ENCODE measurements at places on chromosomes 2 and 18.
A peak's percentile ranks its signal among the peaks of the same experiment; 100 is the strongest.

DNA sequence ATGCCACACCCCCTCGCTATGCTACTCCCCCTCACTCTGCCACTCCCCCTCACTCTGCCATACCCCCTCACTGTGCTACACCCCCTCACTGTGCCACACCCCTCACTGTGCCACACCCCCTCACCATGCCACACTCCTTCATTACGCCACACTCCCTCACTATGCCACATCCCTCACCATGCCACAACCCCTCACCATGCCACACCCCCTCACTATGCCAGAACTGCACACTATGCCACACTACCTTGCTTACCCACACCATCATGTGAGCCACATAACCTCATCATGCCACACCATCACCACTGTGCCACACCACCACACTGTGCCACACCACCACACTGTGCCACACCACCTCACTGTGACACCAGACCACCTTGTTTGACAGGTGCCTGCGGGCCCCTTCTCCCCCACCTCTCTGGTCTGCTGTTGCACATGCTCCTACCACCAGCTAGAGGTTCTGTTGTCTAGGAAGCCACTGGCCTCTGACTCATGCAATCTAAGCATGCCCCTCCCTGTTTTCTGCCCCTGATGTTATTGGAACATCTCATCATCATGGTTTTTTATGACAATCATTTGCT, 22.0 kb downstream of the MARCHF4 start:
- DNase-seq: no peak

DNA sequence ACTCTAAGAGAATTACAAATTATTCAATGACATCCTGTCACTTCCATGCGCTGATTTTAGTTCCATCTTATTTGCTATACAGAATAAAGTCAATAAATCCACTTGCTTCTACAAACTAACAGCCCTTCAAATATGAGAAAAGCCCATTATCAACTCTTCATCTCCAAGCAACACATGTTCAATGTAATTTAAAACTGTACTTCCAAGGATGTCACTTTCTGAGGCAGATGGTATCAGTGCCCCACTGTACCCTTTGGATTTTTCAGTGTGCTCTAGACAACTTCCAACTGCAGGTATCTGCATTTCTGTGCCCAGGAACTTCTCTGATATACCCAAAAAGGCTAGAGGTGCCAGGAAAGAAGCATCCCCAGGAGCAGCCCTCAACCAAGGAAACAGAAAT, 87.6 kb downstream of the SMAD2 start:
- no peak for DNase-seq

GRCh38 chr2:168782271-168782670, 20.2 kb upstream of the NOSTRIN start:
- no peak for DNase-seq

DNA sequence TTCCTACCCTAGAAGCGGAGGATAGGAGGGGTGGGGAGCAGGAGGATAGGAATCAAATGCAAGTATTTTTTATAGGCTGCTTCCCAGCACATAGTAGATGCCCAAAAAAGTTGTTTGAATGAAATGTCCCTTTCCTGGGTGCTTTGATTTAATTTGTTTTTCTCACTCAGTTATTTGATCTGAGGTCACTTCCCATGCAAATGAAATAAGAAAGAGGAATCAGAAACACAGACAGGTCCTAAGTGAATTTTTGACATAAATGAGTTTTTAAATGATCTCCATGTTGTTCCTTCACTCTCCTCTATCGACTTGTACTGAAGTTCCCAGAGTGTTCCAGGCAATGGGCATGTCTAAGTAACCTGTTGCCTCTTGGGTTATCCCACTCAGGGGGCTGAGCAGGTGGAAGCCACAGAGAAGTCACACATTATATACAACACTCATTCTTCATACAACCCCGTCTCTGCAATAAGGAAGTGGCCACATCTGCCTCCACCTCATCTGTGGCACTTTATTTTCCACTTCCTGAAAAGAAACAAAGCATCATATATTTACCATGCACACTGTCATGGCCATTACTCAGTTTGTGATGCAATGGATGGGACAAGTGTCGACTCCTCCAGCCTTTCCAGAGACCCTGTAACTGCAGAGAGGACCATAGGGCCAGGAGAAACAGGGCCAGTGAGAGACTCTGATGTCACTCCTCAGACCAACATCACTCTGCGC, 81.9 kb upstream of the ZNF397 start:
- DNase-seq: peak; percentile 48

- no peak for DNase-seq
These were observed 375.8 kb upstream of the PIK3C3 start for GRCh38 chr18:41579185-41579584.

DNA sequence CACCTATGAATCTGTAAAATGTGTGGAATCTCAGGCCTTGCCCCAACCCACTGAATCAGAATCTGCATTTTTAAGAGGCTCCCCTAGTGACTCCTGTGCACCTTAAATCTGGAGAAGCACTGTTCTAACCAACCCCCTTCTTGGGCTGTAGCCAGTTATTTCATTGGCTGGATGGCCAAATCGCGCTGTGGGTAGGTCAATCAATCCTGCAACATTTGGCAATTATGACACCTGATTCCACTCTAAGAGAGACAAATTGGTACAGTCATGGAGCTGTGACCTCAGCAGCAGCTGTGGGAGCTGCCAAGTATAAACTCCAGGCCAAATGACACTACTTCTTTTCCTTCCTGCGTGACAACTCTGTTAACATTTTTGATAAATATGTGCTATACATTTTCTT, 208.7 kb downstream of the CLIP4 start:
- DNase-seq: no peak

All from CD4-positive, alpha-beta T cell (primary cell).